ENCODE measurements at places on chromosomes 11 and 22. TPM values are rescaled to one million over a fixed set of nuclear protein-coding genes. Genes with fewer than 3 reads are reported as not detected.

OR2AG1 gene
- not detected for total RNA-seq

DNAJB7 gene
- not detected for total RNA-seq

SREBF2 gene
- total RNA-seq: 119 TPM

TYR gene
- total RNA-seq: 6.2 TPM

BACE1 gene
- total RNA-seq: 26.2 TPM

CRYBB2 gene
- 0.33 TPM for total RNA-seq

MMP13 gene
- total RNA-seq: not detected

MISFA gene
- 4.9 TPM for total RNA-seq
